Stimulated activated memory B cell treated with anti-CD40 and anti-IgM and Interleukin-4, amounts not matched to agents 10 μg/mL and 1 μg/mL and 100 μg/mL, for 72 hours (primary cell): ENCODE measurements at places on chromosomes 5 and 9.

DNA sequence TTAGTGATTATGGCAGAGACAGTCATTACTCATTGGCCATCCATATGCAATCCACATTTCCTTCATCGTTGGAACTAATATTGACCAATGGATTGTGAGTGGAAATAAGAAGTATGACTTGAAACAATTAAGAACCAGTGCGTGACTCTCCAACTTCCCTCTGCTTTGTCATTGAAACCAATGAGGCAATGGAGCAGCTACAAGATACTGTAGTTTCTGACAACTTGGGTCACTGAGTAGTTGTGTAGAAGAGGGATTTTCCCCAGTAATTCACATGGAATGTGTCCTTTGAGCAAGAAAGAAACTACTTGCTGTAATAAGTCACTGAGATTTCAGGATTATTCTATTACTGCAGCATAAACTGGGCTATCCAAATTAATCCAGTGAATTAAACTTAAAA, 785.3 kb upstream of the RIOK2 start:
- H3K36me3 ChIP-seq = no peaks in the 10 kb centered on the region
- H3K4me1 ChIP-seq = no peaks in the 10 kb centered on the region
- H3K27ac ChIP-seq = no peak overlapping the region
- ATAC-seq = no peak

GRCh38 chr5:80191991-80192398, 63.9 kb downstream of the SERINC5 start:
- peaks cover 35% of the 10 kb centered on the region for H3K4me1 ChIP-seq
- no peak overlapping the region for H3K4me3 ChIP-seq
- H3K27me3 ChIP-seq = no peaks in the 10 kb centered on the region

- peaks cover 5% of the 10 kb centered on the region for H3K4me1 ChIP-seq
- no peak overlapping the region for H3K4me3 ChIP-seq
- no peak overlapping the region for H3K27ac ChIP-seq
- peaks cover 70% of the 10 kb centered on the region for H3K36me3 ChIP-seq
- H3K27me3 ChIP-seq = no peaks in the 10 kb centered on the region
Observed at GRCh38 chr9:135847833-135848232, 59.5 kb downstream of the CAMSAP1 start.

GRCh38 chr9:134638502-134639090, 3.0 kb upstream of the COL5A1 start:
- H3K27ac ChIP-seq = no peak overlapping the region
- peaks cover 60% of the 10 kb centered on the region for H3K27me3 ChIP-seq
- no peak for ATAC-seq
- H3K4me3 ChIP-seq = no peak overlapping the region

DNA sequence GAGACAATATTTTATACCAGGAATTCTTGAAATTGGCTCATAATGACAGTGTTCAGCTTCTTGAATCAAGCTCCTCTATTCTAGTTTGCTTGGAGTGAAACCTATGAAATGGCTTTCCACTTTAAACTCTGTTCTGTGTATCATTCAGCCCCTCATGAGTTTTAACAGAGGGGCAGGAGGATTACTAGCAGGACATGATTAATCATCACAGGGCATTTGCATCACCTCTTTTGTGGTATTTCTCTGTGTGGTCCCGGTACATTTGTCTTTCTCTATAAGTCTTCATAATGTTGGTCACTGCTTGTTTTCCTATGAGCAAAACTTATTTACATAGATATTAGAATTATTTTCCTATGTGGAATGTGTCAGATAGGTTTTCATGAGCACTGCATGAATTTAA, 21.2 kb downstream of the CAST start:
- H3K27ac ChIP-seq = no peak overlapping the region
- H3K36me3 ChIP-seq = peaks cover 27% of the 10 kb centered on the region
- H3K27me3 ChIP-seq = no peaks in the 10 kb centered on the region
- no peak overlapping the region for H3K4me3 ChIP-seq

DNA sequence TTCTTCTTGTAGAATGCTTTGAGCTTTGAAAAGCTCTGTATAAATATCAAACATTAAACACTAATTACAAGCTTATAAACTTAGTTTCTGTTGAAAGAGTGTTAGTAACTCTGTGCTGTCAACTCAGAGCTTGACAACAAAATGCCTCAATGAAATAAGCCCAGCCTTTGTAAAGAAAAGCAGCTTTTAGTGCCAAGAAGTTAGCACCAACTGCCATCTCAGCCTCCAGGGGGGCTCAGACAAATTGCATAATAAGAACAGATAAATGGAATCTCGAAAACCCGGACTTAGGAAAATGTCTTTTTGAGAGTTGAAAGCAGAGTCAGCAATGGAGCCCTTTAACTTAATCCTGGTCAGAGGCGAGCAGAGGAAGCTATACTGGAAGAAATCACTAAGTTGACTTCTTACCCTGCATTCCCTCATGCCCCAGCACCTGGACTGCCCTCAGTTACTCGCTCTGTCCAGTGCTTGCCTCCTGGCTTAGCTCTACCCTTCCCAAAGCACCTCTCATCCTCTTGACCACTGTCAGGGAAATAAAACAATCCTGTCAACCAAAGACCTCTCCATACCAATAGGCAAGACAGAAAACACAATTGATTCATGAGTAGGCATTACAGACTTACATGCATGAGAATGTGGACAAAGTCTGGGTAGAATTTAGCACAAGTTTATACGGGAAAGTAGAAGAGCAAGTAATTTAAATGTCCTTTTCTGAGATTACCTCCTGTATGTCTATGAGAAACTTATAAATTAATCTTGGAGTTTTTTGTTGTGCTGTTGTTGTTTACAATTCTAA, 352.7 kb downstream of the ZNF608 start:
- H3K27me3 ChIP-seq = no peaks in the 10 kb centered on the region
- no peak overlapping the region for H3K27ac ChIP-seq

GRCh38 chr9:99167119-99167518, 54.6 kb downstream of the ALG2 start:
- H3K36me3 ChIP-seq = no peaks in the 10 kb centered on the region
- no peaks in the 10 kb centered on the region for H3K27me3 ChIP-seq
- H3K4me1 ChIP-seq = peaks cover 76% of the 10 kb centered on the region

DNA sequence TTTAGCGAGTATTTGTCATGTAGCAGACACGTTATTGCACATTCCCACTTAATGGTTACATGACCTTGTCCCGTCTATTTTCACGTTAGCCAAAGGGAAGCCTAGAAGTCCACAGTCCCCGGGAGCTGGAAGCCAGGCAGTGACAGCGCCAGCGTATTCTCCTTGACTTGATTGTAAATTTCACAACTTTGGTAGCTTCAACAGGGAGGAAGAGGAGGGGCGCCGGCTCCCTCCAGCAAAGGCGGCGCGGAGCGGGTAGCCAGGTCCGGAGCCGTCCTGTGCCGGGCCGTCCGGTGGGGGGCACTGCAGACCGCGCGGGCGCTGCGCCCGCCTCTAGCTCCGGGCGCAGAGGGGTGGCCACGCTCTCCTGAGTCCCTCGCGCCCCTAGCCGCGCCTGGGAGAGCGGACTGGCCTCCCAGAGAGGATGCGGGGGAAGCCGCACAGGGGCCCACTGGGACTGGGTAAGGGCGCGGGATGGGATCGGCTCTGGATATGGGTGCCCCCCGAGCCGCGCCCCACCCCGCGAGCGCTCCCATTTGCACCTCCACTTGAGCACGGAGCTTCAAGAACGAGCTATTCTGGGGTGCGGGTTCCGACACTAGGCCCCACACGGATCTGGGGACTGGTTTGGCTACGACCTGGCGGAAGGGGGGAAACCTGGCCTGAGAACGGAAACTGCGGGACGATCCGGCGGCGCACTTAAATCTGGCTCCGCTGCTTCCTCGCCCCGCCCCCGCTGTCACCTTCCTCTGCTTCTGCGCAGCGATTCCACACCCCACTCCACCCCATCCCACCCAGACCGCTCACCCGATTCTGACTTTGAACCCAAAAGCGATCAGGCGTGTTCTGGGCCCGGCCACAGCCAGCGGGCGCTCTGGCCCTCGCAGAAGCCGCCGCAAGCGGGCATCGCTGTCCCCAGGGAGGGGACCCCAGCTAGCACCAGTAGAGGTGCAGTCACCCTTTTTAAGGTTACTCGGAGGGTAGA, 23.8 kb downstream of the KLF4 start:
- H3K4me3 ChIP-seq = peak overlapping the region; percentile 68
- H3K27me3 ChIP-seq = peaks cover 49% of the 10 kb centered on the region

- no peak overlapping the region for H3K4me3 ChIP-seq
- no peaks in the 10 kb centered on the region for H3K27me3 ChIP-seq
- no peaks in the 10 kb centered on the region for H3K36me3 ChIP-seq
- ATAC-seq = no peak
Observed at GRCh38 chr9:76798527-76798926, 34.3 kb downstream of the PCA3 start.

GRCh38 chr5:26023361-26023760, 1015.0 kb downstream of the CDH9 start:
- no peaks in the 10 kb centered on the region for H3K36me3 ChIP-seq
- no peak for ATAC-seq
- H3K27ac ChIP-seq = no peak overlapping the region
- H3K27me3 ChIP-seq = no peaks in the 10 kb centered on the region
- no peaks in the 10 kb centered on the region for H3K4me1 ChIP-seq

GRCh38 chr5:10552183-10553143, 11.4 kb upstream of the ANKRD33B start:
- no peaks in the 10 kb centered on the region for H3K36me3 ChIP-seq
- H3K4me3 ChIP-seq = no peak overlapping the region
- H3K27me3 ChIP-seq = no peaks in the 10 kb centered on the region

GRCh38 chr9:113275157-113276131, at the start of the genes CDC26 and PRPF4:
Gene CDC26 (minus strand): TSS chr9:113275572. CDS start chr9:113272507, 3,065 bp downstream.
Gene PRPF4 (plus strand): TSS chr9:113275658. CDS start chr9:113275744, 86 bp downstream.
- peaks cover 8% of the 10 kb centered on the region for H3K4me1 ChIP-seq
- no peak within 1 kb of the TSS for H3K4me3 ChIP-seq
- peaks cover 26% of the 10 kb centered on the region for H3K36me3 ChIP-seq
- H3K27ac ChIP-seq = no peak within 1 kb of the TSS
- ATAC-seq = peak; percentile 100

- H3K4me3 ChIP-seq = peak overlapping the region; percentile 70
- H3K27me3 ChIP-seq = no peaks in the 10 kb centered on the region
- H3K4me1 ChIP-seq = peaks cover 70% of the 10 kb centered on the region
- no peaks in the 10 kb centered on the region for H3K36me3 ChIP-seq
- H3K27ac ChIP-seq = peak overlapping the region; percentile 88
Observed at GRCh38 chr5:14171621-14172020, 28.5 kb downstream of the TRIO start.

- H3K27me3 ChIP-seq = no peaks in the 10 kb centered on the region
- H3K27ac ChIP-seq = no peak overlapping the region
- ATAC-seq = no peak
- H3K4me3 ChIP-seq = no peak overlapping the region
- no peaks in the 10 kb centered on the region for H3K36me3 ChIP-seq
Observed at GRCh38 chr9:71218774-71219173, 97.4 kb upstream of the TRPM3 start.

GRCh38 chr5:456351-457194, 13.6 kb downstream of the EXOC3 start:
- peaks cover 53% of the 10 kb centered on the region for H3K4me1 ChIP-seq
- H3K27ac ChIP-seq = no peak overlapping the region
- no peak for ATAC-seq
- H3K27me3 ChIP-seq = no peaks in the 10 kb centered on the region

DNA sequence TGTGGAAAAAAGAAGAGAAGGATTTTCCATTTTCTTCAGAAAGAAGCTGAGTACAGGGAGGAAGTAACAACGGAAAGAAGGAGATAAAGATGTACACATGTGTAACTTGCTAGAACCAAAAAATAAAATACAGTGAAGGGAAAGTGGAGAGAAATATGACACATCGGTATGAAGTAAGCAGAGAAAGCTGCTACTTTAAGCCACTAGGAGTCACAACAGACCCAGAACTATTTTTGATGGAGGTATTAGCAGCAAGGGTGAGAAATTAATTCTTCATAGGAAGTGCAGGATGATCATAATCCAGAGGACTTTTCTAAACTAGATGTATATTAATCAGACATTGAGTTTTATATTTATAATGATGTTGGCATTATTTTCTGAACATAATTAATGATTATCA, 88.5 kb downstream of the FAM174A start:
- H3K36me3 ChIP-seq = no peaks in the 10 kb centered on the region
- no peak overlapping the region for H3K4me3 ChIP-seq
- H3K27me3 ChIP-seq = no peaks in the 10 kb centered on the region
- H3K4me1 ChIP-seq = peaks cover 6% of the 10 kb centered on the region
- ATAC-seq = peak; percentile 63

DNA sequence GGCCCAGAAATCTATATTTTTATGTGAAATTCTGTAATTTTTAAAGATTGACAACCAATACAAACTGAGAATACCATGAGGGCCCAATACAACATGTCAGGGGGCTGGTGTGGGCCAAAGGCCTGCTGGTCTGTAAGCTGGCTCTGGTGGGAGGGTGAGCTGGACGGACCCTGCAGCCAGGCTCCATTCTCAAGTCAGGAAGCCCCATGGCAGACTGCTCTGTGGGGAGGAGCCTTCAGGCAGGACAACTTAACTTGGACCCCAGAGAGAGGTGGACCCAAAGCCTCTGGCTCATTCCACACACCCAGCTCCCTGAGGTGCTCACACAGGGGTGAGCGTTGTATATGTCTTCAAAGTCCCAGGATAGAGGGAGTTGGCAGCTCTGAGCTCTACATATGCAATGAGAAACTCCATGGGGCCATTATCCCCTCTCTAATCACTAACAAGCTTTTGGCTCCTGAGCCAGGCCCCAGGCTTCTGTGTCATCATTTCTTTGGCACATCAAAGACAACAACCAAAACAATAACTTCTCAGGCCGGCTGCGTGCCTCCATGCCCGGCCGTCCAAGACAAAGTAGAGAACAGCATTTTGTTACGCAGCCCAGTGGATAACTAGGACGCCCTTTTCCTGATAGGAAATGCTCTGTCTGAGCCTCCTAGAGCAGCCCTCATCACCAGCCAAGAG, 6.4 kb downstream of the SEPTIN8 start:
- ATAC-seq = no peak
- no peak overlapping the region for H3K4me3 ChIP-seq
- no peaks in the 10 kb centered on the region for H3K4me1 ChIP-seq
- H3K27me3 ChIP-seq = peaks cover 8% of the 10 kb centered on the region
- H3K27ac ChIP-seq = no peak overlapping the region
- H3K36me3 ChIP-seq = no peaks in the 10 kb centered on the region

DNA sequence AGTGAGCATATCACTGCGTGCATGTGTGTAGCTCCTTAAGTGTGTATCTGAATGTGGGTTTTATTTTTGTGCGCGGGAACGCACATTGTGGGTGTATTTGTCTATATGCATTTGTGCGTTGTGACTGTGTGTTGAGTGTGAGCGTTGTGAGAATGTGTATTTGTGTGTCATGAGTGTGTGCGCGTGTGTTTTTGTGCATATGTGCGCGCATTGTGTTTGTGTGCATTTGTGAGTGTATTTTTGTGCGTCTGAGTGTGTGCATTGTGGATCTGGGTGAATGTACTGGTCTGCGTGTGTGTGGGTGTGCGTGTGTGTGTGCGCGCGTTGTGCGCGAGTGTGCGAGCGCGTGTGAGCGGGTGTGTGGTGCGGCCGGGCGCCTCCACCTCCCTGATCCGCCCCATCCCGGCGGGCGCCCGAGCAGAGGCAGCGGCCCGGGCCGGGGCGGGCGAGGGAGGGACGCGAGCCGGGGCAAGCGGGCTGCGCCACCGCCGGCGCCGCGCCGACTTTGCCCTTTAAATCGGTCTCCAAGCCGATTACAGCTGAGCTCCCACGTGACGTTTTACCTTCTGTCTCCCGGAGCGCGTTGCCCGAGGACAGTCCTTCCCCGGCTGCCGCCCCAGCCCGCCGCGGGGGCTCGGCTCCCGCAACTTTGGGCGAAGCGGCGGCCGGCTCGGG, at the start of gene RASGRF2:
RASGRF2 (plus strand) TSS at position 596 of the 675 bp plus-strand sequence. CDS start 376 bp downstream, outside the sequence.
- H3K27me3 ChIP-seq = peaks cover 37% of the 10 kb centered on the region
- H3K4me1 ChIP-seq = peaks cover 4% of the 10 kb centered on the region
- no peak for ATAC-seq
- H3K27ac ChIP-seq = no peak within 1 kb of the TSS
- H3K4me3 ChIP-seq = peak within 1 kb of the TSS; percentile 9
- H3K36me3 ChIP-seq = no peaks in the 10 kb centered on the region

GRCh38 chr9:98745470-98745869, 36.7 kb upstream of the GABBR2 start:
- no peaks in the 10 kb centered on the region for H3K4me1 ChIP-seq
- H3K27ac ChIP-seq = no peak overlapping the region
- peaks cover 74% of the 10 kb centered on the region for H3K36me3 ChIP-seq
- ATAC-seq = no peak
